ENCODE measurements at places on chromosomes 11 and 22. TPM values are rescaled to one million over a fixed set of nuclear protein-coding genes. Genes with fewer than 3 reads are reported as not detected.

PKNOX2 gene
- total RNA-seq, result 0.18 TPM

TNNI2 gene
- total RNA-seq, result not detected

DGCR6 gene
- total RNA-seq, result 6.7 TPM

PRRG4 gene
- total RNA-seq, result 0.11 TPM

- DNase-seq, result no peak
Measured at GRCh38 chr22:50548921-50549790, 3.5 kb downstream of the KLHDC7B start.

- DNase-seq, result no peak
Measured at GRCh38 chr11:27161071-27161470, 120.5 kb downstream of the BBOX1 start.

GRCh38 chr22:24087071-24087795 lies 76.1 kb downstream of the CABIN1 start:
- no peak for DNase-seq

DNA sequence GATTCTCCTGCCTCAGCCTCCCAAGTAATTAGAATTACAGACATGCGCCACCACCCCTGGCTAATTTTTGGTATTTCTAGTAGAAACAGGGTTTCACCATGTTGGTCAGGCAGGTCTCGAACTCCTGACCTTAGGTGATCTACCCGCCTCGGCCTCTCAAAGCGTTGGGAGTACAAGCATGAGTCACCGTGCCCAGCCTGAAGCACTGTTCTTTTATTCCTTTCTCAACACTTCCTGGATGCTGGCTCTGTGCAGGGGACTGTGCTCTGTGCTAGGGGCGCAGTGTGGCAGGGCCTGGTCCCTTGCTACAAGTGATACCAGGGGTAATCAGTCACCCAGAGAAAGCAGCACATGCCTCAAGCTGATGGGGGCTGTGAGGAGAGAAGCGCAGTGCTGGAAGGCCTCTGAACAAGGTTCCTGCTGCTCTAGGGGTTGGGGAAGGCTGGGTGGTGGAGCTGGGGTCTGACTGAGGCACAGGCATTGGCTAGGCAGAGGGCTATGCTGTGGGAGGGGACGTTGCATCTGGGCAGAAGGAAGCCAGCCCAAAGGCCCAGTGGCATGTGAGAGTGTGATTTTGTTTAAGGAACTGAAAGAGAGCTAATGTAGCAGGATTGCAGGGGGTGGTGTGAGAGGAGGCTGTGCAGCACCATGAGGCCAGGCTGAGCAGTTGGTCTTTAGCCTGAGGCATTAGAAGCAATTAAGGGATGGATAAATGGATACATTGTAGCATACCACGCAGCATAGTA lies 42.5 kb downstream of the CABIN1 start:
- DNase-seq, result peak; percentile 69

DNA sequence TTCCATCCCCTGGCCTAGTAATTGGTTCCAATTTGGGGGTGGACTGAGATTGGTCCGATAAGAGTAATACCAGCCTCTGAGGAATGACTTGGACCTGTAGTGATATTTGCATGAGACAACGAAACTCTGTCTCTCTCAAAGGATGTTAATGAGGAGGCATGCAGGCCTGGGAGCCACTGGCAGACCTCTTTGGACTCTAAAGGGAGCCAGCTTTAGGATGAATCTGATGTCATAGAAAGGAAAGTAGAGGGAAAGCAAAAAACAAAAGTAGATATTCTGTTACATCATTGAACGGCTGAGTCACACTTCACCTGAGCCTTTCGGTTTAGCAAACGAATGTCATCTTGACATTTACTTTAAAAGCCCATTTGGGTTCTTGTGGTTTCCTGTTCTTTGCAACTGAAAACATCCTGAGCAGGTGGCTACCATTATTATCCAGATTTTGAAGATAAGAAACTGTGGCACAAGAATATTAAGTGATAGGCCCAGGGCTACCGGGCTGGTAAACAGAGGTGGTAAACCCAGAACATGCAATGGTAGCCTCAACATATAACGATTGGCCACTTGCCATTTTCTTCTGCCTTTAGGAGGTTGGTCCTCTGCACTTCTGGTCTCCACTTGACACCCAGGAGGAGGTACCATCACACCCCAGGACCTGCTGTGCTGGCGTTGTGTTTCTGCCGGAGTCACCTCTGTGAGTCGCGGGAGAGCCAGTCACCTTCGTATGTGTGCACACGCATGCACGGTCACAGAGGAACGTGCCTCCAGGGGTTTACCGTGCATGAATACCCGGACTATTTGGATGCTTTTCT lies 42.7 kb downstream of the RTL6 start:
- DNase-seq, result no peak

DNA sequence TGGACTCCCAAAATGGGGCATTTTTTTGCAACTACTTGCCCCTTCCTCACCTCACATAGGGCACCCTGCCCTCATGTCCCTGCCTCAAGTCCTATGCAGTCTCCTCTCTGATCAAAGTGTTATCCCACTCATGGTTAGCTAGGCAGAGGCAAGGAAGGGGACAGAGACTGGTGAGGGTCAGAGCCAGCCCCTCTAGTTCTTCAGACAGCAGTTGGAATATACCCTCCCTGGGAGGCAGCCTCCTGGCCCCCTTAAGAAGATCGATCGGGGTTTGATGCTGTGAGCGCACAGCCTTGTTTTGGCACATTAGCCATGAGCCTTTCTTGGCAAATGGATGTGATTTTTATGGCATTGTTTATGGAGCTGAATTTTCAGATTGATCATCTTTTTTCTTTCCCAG lies 436.9 kb downstream of the BUD13 start:
- DNase-seq, result no peak

DNA sequence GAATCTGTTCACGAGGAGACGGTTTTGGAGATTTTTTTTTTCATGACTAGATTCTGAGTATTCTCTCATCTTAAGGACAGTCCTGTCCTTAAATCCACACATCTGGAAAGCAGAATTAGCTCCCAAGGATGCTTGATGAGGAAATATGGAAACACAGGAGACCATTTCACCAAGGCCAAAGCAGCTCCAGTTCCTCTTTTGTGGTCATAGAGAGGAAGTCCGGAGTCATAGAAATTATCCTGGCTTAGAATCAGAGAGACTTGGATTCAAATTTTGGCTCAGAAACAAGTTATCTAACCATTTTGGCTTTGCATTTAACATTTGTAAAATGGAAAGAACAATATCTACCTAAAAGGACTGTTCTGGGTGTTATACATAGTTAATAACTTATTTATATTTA lies 7.3 kb upstream of the TEAD1 start:
- DNase-seq, result no peak

- no peak for DNase-seq
Measured at GRCh38 chr11:34426766-34427185, 12.0 kb upstream of the CAT start.

- DNase-seq, result no peak
Measured at GRCh38 chr11:59195586-59195985, 17.1 kb downstream of the MPEG1 start.

DNA sequence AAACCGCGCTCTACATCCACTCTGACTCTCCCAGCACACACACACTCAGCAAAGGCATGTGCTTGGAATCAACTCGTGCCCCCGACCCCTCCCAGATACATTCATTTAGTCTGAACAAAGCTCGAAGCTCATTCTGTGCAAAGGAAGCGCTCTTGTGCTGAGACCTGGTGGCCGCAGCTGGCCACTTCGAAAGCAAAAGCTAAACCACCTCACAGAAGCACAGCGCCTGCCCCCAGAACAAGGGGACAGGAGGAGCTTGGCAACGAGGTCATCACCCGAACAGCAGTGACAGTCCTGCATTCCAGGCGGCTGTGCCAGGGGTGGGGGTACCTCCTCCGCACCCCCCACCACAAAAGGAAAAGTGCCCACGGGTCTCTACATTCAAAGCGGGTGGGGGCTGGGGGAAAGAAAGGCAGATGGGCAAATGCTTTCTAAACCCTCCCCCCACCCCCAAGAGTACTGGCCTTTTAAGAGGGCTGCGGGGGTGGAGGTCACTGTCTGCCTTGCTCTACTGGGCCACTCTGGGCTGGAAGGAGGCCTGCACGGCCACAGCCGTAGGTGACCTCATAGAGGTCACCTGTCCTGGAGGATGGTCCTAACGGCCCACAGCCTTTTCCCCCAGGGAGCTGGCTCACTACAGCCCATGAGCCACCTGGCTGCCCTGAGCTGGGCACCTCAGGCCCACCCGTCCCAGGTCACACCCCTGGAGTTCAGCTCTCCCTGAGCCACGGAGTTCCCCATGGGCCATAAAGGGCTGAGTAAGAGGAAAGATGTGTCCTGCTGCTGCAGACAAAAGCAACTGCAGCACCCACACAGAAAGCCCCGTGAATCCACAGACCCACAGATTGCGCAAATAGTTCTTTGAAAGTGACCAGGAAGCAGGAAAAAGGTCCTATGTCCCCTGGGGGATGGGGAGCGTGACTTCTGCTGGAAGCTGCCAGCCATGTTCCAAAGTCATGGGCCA lies 21.3 kb downstream of the CBX7 start:
- DNase-seq, result no peak

DNA sequence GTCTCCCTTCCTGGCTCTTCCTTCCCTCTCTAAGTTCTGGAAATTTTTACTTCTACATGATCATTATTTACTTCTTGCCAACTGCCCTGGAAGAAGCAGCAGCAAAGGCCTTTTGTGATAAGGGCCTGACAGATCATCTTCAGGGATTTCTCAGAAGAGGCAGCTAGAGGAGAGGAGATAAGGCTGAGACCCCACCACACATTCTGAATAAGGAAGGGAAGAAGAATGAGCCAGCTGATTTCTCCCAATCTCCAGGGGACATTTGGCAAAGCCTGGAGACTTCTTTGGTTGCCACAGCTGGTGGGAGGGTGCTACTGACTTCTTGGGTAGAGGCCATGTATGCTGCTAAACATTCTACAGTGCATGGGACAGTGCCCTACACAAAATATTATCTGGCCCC lies 122.4 kb upstream of the OR9Q1 start:
- no peak for DNase-seq

Data from Karpas-422 (cell line).